ENCODE measurements at places on chromosomes 6 and 20.

- DNase-seq: no peak
These were observed 155.2 kb upstream of the INSM1 start for GRCh38 chr20:20212675-20213096.

- DNase-seq: no peak
These were observed 331 bp upstream of the UFL1 start for GRCh38 chr6:96521306-96521643.

GRCh38 chr6:26531897-26532296 is 6.3 kb upstream of the HMGN4 start:
- no peak for DNase-seq

DNA sequence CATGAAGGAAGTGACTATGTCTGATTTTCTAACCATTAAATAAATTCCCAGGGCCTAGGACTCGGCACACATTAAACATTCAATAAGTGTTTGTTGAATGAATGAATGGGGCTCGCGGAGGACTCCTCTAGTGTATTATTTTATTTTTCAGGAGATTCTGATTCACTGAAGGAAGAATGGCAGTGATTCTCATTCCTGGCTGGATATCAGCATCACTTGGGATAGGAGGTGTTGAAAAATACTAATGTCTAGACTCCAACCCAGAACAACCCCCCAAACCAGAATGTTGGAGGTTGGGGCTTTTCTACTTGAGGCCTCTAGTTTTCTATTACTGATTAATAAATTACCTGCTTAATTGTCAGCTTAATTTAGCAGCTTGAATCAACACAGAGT is 195.4 kb downstream of the BTBD3 start:
- no peak for DNase-seq

GRCh38 chr20:41619360-41620100 is 1.4 kb upstream of the CHD6 start:
- no peak for DNase-seq

GRCh38 chr6:158020272-158020711 is 38.6 kb downstream of the SYNJ2 start:
- DNase-seq: no peak

DNA sequence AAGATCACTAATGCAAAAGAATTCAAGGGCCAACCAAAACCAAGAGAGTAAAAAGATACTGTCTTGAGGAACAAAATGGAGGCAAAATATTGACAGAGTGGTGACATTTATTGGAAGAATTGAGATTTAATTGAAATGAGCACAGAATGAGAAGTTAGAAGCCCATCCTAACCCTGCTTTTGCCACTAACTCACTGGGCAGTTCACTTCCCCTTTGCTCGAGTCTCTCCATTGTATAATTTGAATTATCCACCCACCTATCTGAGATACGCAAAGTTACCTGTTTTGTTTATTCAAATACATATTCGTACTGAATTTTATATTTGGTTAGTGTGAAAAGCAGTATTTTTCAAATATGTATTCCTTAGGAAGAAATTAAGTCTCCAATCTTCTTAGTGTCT is 204.5 kb upstream of the PRDM1 start:
- no peak for DNase-seq

GRCh38 chr6:88376197-88376596 is 210.1 kb upstream of the CNR1 start:
- no peak for DNase-seq

DNA sequence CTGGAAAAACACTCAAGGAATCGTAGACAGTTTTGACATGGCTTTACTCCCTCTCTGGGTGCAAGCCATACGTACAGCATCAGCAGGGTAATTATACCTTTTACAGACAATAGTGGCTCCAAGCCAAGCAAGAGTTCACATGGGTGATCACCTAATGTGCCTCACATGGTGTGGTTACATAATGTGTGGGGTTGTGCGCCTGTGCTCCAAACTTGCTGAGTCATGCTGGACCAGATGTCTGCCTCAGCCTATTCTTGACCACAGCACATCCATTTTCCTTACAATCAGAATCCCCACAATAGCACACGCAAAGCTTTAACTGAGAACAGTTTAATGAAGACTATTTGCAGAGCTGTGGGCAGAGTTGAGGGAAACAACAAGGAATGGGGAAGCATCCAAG is 74.5 kb downstream of the ALDH8A1 start:
- DNase-seq: no peak

DNA sequence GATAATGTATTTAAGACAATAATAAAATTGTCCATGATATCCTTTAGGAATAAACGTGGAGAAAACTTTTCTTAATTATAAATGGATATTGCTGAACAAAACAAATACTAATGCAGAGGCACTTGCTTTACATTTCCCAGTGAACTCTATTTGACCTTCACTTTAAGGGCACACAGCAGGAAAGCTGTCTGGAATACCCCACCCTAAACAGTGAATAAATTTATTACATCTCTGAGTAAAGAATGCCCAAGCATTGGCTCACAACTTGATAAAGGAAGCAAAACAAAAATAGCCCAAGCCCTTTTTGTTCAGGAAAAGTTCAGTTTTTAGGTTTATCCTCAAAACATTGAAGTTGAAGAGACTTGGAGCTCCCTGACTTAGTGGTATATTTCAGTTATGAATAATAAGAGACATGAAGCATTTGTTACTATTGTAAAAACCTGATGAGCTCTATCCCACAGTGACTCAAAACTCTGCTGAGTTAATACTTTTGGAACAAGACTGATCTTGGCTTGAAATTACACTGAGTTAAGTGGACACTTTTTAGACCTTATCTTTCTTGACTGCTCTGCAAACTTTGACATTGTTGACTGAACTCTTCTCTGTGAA is 353.9 kb downstream of the BCKDHB start:
- no peak for DNase-seq

DNA sequence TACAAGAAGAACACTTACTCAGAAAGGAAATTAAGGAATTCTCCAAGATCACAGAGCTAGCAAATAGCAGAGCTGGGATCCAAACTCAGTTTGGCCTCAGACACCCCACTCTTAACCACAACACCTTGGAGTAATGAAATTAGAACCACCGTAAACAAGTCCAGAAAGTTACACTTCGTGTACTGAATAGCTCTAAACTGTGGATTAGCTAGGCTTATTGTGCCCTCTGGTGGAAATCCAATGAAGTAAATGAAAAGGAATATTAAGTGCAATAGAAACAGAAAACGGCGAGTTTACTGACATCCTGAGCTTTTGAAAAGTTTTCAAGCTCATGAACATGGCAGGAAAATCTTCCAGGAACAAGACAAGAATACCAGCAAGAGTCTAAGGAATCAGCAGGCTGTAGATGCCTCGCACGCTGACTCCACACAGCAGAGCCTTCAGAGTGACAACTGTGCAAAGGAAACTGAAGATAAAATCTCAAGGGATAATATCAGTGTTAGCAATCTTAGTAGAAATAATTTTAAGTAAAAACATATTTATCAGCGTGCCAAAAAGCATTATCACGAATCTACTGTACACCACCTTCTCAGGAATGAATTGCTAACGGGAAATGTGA is 34.6 kb downstream of the FBXO5 start:
- DNase-seq: peak; percentile 73

DNA sequence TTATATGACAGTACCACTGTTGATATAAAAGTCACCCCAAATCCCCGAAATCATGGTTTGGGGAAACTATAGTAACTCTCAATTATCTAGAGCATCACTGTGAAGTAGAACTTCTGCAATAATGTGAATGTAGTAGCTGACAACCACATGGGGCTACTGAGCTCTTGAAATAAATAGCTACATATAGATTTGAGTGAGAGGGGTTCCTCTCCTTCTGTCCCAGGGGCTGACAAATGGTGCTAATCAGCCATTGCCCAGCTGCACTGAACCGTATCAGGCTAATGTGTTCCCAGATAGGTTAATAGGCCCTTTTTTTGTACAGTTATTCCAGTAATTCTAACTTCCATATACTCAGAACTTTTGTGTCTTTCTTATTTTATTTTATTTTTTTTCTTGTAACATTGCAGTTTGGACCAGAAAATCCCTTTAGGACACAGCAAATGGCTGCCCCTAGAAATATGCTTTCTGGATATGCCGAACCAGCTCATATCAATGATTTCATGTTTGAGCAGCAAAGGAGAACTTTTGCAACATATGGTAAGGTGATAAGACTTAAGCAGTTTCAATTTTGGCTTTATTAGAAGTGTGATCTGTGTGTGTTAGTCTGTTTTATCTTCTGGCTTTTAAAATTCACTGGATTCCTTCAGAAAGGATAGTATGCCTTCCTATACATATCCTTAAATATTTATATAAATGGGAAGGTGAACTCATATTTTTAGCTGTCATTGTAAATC is 21.1 kb downstream of the CDC40 start:
- no peak for DNase-seq

DNA sequence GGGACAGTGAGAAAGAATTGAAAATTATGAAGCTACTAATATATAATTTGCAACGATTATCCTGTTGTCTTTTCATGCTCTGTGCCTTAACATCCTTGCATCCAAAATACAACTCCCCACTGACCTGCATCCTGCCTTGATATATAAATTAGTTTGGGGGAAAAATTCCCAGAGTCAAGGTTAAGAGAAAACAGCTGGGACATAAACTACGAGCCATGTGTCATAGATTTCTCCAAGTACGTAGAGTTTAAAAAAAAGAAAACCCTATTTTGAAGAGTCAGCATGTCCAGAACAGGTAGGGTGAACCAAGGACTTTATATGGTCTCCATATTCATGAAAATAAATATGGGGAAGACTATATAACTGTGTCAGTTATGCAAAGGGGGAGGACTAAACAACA is 123.8 kb upstream of the MARCKS start:
- DNase-seq: no peak

- DNase-seq: no peak
These were observed 75.8 kb downstream of the CEP162 start for GRCh38 chr6:84151669-84152068.

DNA sequence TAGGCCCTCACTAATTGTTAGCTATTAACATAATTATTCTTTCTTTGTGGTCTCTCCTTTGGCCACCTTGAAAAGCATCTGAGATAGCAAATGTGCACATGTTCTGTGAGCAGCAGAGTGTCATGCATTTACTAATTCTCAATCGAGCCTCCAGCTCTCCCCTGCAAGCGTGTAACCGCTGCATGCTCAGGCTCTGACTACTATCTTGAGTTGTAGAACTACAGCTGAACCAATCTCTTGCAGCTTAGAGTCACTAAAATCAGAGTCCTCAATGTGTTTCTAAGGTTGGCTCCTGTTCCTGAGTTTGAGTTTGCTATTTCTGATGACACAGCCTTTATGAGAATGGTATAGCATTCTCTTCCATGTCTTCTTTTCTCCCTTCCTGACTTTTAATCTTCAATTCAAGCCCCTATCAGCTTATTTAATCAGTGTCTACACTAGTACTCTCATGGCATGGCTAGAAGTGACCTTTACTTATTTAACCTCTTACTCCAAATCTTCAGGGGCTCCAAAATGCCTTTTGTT is 65.5 kb downstream of the PPP1R3G start:
- DNase-seq: no peak

DNA sequence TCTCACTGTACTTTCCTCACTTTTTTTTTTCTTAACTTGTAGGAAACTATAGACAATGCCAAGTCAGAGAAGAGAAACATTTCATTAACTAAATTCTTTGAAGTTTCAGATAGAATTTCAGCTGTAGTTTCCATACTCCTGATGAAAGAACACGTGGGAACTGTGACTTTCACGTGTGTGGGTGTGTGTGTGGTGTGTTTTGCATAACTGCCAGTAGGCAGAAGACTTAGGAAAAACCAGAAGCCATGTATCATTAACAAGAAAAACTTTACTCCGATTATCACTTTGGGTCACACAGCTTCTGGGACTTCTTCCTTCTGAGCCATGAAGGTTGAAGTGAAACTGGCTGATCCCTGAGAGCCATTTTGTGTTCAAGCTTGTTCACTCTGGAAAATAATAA is 483.3 kb downstream of the TFAP2B start:
- peak; percentile 4 for DNase-seq

- no peak for DNase-seq
These were observed 36.8 kb upstream of the FOXC1 start for GRCh38 chr6:1572892-1573291.

GRCh38 chr6:52394251-52394666 is 25.9 kb upstream of the EFHC1 start:
- no peak for DNase-seq

- no peak for DNase-seq
These were observed 2.4 kb downstream of the NKX2-2 start for GRCh38 chr20:21511485-21511849.

DNA sequence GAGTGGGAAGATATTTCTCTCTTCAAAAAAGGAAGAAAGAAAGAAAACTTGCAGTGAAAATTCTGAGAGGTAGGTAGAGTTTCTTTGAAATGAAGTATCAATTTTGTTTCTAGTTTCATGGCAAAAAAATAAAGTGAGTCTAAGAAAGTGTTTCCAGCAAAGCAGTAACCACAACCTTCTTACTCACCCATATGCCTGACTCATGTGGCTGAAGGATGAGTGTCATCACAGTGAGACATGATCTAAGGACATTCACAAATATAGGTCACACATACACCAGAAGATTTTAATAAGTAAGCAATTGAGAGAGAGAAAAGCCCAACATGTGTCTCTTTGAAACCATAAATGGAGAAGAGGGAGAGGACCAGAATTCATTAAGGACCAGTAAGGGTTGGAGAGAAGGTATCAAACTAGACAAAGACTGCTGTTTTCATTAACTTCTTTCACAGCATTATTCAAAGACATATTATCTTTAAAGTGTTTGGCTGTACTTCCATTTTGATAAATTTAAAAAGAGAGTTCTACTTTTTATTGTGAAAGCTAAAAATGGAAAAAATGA is 169.5 kb downstream of the FRK start:
- no peak for DNase-seq

GRCh38 chr20:45341939-45342854 is 6.0 kb downstream of the SDC4 start:
- peak; percentile 66 for DNase-seq

DNA sequence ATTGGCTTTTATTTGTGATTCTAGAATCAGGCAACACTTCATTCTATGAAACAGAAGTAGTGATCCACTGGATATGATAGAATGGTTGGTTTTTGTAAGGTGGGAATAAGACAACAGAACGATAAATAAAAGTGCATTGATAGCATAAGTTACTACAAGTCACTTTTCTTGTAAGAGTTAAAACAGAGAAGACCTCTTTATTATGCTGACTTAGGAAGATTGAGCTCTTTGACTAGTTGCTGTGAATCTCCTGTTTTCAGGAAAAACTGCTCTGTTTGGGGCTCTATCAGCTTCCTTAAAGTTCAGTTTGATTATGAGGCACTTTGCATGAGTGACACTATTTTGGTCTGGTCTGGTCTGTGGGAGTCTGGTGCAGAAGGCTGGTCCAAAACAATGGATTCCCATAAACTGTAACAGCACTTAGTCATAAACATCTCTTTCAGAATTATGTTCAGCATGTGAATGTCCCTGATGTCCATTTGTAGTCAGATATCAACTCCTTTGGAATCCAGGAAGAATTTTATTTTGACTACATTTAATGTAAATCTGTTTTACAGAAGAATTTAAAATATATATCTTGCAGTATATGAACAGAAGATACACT is 35.0 kb upstream of the DSE start:
- no peak for DNase-seq

- no peak for DNase-seq
These were observed 177.6 kb downstream of the SASH1 start for GRCh38 chr6:148520109-148520841.

GRCh38 chr6:108760126-108761050 is 87.8 kb upstream of the ARMC2 start:
- no peak for DNase-seq

GRCh38 chr20:15817351-15817750 is 755.9 kb downstream of the KIF16B start:
- DNase-seq: no peak
